ENCODE measurements at places on chromosomes 3 and 15.

DNA sequence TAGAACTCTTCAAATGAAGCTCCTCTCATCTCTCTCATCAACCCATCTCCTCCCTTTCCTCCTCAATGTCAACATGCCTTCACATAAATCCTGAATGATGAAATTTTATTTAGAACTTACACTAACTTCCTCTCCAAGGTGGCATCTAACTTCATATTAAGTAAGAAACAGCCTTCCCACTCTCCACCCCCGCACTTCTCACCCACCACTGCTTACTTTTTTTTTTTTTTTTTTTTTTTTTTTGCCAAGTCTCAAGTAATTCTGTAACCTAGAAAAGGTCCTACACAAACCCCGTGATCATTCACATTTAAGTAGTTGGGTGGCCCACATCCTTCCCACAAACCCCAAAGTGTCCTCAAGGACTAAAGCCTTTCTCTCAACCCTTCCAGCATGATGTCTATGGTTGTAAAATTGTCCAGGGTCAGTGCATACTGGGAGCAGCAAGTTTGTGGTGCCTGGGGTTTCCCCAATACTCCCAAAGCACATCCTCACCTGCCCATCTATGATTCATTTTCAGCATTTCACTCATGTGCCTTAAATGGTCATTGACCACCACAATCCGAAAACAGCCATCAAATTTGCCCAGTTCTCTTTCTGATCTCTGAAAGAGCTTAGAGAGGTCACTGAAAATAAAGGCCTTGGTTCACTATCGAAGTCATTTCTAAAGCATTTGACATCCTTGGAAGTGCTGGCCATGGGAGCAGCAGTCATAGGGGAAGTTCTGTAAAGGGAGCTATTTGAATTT, 47.2 kb downstream of the CD86 start:
- peak; percentile 23 for DNase-seq

DNA sequence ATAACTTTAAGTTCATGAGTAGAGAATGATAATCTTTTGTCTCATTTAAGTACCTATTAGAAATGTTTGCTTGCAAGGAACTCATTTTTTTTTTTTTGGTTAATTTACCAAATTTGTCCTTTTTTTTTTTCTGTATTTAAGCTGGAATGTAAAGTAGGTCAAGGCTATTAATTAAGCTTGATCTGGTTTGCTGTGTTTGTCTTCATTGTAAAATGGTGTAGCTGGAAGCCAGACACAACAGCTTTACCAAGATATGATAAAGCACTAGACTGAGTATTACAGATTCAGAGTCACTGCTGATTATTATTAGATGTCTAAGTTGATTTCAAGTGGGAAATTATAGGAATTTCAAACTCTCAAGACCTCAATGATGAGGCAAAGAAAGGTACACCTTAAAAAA, 15.0 kb upstream of the ZPLD1 start:
- DNase-seq, result no peak

GRCh38 chr15:66679061-66679656, 22.9 kb upstream of the SMAD6 start:
- no peak for DNase-seq

DNA sequence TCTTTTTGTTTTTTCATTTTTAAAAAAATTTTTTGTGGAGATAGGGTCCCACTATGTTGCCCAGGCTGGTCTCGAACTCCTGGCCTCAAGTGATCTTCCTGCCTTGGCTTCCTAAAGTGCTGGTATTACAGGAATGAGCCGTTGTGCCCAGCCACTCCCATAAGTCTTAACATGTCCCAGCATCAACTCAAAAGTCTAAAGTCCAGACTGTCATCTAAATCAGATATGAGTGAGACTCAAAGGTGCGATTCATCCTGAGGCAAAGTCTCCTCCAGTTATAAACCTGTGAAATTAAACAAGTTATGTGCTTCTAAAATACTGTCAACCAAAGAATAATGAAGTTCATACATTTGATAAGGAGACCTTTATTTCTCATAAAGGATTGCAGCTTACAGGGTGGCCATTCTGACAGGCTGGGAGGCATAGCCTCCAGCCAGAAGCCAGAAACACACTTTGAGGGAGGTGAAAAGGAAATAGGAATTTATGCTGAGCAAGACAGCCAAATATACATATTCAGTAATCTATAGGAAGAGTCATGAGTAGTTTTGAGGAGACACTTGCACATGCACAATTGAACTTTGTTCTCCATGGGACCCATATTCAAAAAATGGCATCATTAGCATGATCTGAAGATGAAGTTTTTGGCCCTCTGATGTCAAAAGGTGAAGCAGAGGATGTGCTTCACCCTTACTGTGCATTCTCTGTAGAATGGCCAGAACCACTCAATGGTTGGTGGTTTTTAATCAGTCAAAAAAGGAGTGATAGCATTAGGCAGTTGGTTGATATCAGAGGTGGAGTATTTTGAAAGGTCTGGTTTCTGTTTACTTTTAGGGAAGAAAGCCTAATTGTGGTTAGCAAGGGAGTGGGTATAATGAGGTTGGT, 11.0 kb upstream of the ZNF662 start:
- no peak for DNase-seq

DNA sequence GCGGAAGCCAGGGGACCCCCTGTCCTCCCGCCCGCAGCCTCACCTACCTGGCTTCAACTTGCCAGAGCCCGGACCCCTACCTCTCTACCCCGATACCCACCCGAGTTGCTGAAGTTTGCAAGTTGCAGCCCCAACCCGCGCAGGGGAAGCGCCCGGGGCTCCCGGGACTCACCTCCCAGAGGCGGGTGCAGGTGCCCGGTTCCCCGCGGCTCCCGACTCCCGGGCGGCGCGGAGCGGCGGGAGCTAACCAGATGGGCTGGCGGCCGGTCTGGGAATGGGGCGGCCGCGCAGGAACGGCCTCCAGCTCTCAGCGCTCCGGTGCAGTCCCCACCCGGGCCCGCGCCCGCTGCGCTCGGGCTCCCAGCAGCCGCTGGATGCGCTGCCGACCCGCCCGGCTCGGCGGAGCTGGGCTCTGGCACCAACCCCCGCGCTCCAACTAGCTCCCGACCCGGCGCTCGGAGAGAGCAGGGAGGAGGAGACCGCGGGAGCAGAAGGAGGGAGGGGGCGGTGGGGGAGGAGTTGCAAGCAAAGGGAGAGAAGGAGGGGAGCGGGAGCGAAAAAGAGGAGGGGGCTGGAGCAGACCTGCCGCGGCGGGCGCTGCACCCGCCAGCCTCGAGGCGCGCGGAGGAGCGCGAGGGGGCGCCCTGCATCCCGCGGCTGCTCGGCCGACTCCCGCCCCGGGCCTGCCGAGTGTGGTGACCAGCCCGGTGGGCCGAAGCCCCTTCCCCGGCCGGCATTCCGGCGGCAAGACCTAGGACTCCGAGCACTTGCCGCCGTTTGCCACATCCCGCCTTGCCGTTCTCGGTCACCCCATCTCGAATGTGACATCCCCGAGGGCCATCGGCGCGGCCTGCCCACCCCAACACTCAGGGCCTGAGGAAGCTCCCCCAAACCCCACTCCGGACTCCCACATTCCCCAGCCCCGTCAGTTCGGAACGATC, at the start of gene SEMA5B:
SEMA5B (minus strand) TSS at position 472 of the 941 bp plus-strand sequence. CDS start 66,500 bp downstream, outside the sequence.
- peak; percentile 26 for DNase-seq

GRCh38 chr3:122409446-122409845, 6.4 kb downstream of the WDR5B start:
- no peak for DNase-seq

- no peak for DNase-seq
These were observed 25.4 kb downstream of the CFAP100 start for GRCh38 chr3:126419886-126420786.

- no peak for DNase-seq
These were observed 41.4 kb downstream of the OSTN start for GRCh38 chr3:191240486-191240885.

GRCh38 chr3:188207941-188208515, 54.1 kb downstream of the LPP start:
- no peak for DNase-seq

DNA sequence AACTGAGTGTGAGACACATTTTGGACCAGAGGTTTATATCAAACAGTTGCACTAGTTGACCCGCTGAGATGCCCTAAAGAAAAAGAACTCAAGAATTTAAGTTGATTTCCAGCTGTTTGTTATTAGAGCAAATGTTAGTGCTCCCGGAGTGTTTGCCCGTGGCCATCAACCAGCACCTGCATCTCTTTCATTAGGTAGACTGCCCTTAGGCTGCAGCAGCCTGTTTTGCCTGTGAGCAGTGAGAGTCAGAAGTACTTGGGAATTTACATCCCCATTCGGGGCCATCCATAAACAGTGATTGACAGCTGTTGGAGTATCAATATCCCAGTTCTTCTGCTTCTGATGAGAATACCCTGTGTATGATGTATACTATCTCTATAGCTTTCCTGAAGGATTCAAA, 492.6 kb downstream of the RBMS3 start:
- DNase-seq, result no peak

DNA sequence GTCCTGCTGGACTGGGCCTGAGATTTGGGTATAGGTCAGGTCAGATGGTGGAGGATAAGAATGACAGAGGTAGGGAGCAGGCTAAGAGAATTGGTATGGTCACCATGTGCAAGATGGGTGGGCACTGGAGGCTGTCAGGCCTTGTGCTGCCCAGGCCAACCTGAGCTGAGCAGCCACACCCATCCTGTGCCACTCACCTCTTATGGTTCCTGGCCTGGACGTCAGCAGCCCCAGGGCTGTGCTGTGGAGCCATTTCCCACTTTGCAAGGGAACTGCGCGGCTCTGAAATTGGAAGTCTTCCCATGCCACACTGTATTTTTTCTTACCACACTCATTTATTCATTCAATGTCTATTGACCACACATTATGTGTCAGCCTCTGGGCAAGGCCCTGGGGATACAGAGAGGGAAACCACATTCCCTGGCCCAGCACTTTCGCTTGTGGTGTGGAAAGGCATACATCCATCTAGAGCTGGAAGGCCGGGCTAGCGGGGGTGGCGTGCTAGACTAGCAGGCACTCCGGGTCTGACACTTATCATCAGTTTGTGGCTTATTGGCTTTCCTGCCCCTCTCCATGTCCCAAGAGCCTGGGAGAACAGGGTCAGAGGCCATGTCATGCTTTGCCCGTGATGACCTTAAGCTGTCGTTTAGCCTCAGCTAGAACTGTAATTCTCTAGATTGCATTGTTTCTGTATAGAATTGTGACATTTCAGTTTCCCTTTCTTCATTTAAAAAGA, 51.1 kb upstream of the POLG start:
- DNase-seq, result no peak

GRCh38 chr3:36763850-36764703, at the start of gene DCLK3:
Gene DCLK3 (minus strand): TSS chr3:36764553. CDS start chr3:36764263, 290 bp downstream.
- DNase-seq, result no peak

DNA sequence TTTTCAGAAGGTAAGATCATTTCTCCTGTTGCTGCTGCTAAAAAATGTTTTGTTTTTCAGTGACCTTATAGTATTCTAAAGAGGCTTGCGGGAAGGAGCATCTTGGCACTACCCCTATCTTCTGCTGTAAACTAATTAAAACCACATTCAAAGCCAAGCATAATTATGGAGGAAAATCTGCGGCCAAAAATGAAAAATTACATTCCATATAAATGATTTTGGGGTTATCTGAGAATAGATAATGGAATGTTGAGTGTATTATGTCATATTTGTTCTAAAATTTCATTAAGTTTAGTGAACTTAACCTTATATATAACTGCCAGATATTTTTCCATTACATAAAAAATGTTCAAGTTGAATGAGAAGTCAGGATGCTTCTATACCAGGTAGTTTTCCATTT, 170.4 kb upstream of the TMC3 start:
- no peak for DNase-seq

DNA sequence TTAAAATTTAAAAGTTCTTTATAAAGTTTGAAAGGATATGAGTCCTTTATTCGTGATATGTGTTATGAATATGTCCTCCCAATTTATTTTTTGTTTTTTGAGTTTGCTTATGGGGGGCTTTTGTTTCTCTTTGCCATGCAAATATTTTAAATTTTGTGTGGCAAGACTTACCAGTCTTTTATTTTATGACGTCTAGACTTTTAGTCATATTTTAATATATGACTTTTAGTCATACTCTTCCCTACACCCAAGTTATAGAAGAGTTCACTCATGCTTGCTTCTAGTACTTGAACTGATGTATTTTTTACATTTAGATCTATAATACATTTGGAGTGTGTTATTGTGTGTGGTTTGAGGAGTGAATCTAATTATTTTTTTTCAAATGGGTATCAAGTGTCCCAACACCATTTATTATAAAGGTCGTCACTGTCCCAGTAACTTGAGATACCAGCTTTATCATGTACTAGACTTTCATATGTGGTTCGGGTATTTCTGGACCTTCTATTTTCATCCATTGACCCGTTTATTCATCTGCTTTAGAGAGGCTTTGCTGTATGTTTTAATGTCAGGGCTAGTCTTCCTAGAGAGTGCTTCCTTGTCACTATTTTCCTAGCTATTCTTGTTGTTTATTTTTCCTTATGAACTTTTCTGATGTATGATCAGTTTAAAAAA, 755 bp downstream of the PARP15 start:
- no peak for DNase-seq

DNA sequence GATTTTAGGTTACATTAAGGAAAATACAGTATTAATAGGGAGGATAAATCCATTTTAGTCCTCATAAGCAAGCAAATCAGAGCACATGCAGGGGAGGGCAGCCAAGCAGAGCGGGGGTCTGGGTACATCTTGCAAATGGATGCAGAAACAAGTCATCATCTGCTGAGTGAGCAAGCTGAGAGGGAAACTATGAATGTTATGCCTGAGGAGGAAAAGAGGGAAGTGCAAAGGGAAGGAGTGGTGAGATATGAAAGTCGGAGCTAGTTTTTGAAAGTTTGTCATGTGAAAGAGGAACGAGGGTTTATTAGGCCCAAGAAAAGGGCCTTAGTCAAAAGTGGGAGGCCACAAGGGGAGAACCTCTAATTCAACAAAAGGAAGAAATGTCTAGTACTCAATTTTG, 15.4 kb downstream of the PTX3 start:
- no peak for DNase-seq

- DNase-seq, result no peak
These were observed 20.9 kb downstream of the SLC2A2 start for GRCh38 chr3:171005648-171006047.

GRCh38 chr3:24709956-24710355, 215.3 kb upstream of the THRB start:
- DNase-seq, result no peak

DNA sequence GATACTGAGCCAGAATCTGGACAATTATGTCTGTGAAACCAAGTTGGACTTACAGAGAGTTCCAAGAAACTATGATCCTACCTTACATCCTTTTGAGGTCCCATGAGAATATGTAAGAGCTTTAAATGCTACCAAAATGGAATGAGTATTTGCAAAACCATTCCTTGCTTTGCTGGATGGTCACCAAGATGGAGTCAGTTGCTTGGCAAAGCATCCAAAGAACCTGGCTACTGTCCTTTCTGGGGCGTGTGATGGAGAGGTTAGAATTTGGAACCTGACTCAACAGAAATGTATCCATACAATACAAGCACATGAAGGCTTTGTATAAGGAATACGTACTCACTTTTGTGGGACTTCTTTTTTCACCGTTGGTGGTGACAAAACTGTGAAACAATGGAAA, 36.2 kb downstream of the AP4E1 start:
- DNase-seq, result no peak

Data from activated naive CD4-positive, alpha-beta T cell treated with anti-CD3 and anti-CD28 coated beads, Interleukin-2, amount 50 U/mL, for 16 hours (primary cell).